ENCODE measurements at places on chromosomes 2 and 18. TPM values are rescaled to one million over a fixed set of nuclear protein-coding genes. Genes with fewer than 3 reads are reported as not detected.

AQP4 gene
- total RNA-seq: 0.75 TPM

EMX1 gene
- not detected for total RNA-seq

DNA sequence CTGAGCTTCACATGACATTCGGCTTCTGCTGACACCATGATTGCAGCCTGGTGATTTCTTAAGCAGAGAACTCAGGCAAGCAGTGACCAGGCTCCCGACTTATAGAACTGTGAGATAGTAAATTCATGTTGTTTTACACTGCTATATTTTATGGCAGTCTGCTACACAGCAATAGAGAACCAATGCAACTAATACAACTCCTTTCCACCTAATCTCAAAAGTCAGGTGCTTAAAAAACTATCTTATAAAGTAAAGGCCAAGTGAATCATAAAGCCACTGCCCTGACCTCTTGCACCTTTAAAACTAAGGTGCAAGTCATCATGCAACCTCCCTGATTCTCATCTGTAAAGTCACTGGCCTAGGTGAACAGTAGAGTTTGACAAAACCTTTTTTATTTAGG lies 95.3 kb upstream of the GLS start:
- DNase-seq: no peak

AFF3 gene
- 6.7 TPM for total RNA-seq

DNA sequence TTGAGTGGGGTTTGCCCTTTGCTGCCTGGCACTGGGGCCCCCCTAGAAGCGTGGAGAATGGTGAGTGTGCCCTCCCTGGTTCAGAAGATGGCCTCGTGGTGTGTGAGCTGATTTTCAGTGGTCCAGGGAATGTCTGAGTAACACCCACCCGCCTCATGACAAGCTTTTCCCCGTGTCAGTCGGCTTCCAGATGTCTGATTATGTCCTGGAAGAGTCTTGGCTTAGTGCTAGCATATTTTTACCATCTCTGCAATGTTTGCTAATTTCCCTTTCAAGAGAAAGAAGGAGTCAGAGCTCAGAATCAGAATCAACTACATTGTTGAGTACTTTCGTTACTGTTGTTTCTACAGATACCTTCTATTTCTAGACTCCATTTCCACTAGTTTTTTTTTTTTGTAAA lies 214.7 kb downstream of the SEPTIN10 start:
- no peak for DNase-seq

LIMS3 gene
- 6.4 TPM for total RNA-seq

DNA sequence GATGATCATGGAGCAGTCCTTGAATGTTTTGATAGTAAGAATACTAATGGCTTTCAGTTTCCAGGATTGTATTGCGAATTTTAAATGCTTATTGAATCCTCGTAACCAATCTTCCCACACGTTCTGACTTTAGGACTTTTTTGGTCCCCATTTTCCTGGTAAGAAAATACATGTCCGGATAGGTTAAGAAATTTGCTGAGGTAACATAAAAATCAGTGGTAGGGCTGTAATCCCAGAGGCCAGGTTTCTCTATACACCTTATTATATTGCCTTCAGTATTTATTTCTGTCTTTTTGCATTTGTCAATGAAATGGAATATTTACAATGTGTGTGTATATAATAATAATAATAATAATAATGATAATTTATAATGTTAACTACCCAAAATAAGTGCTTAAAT lies 603.2 kb downstream of the TMEM182 start:
- DNase-seq: no peak

DNA sequence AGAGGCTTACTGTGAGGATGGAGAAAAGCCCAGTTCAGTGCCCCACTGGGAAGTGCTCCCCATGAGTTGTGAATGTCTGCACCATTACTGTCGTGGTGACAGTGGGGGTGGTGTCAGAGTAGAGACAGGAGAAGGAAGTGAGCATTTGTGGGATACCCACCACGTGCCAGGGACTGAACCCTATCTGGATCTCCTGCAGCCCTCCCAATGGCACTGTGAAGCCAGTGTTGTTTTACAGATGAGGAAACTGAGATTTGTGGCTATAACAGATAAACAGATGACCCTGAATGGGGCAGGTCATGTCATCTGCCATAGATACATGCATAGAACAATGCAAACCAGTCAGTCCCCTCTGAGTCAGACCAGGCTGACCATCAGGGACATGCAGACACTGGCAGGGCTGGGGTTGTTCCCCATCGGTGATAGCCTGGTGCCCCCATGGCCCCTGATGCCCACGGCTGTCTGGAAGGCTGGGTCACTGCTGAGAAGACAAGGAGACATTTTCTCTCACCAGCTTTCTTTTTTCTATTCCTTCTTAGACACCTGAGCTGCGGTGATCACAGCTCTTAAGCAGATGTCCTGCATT lies 60.8 kb downstream of the EMILIN2 start:
- peak; percentile 55 for DNase-seq

DNA sequence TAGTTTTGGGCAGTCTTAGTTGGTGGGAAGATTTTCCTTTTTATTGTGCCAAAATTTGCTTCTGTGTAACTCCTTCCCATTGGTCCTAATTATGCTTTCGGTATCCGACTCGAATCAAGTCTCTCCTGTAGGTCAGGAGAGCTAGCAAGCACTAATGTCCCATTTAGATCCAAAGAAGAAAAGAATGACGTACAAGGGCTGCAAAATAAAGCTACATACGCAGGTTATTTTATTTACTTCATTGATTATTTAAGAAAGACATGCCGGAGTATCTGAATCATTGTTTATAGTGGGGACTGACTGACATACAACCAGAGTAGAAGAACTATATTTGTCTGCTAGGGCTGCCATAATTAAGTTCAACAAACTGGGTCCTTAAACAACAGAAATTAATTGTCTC lies 648.5 kb downstream of the CPS1 start:
- no peak for DNase-seq

- DNase-seq: no peak
These were observed 374.3 kb downstream of the TMX3 start for GRCh38 chr18:68340606-68341005.

DNA sequence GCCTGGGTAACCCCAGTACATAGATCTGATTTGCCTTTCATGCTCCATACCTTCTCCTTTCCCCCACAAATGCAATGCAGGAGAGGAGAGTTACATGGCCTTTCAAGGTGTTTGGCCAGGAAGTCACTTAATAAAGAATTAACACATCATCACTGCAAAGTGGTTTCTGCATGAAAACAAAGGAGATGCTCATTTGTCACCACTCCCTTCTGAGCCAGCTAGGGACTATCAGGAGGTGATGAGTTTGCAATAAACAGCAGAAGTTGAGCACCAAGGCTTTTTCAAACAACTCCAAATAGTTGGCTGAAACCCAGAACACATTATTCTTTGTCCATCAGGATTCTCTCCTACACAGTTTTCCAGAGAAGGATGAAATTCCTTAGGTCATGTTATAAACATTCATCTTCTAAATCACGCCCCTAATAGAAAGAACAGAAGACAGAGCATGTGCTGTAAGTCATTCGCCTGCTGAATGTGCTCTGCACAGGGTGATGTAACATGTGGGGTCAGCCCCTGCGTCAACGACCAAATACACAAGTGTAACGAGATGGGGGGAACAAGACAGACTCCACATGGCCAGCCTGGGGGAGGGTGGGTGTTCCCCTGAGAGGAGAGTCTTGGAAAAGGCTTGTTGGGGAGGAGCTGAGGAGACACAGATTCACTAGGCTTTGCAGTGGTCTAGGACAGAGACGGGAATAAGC lies 87.3 kb upstream of the RMDN2 start:
- no peak for DNase-seq

- no peak for DNase-seq
These were observed 2.3 kb downstream of the EML4 start for GRCh38 chr2:42171396-42171980.

IHH gene
- not detected for total RNA-seq

DNA sequence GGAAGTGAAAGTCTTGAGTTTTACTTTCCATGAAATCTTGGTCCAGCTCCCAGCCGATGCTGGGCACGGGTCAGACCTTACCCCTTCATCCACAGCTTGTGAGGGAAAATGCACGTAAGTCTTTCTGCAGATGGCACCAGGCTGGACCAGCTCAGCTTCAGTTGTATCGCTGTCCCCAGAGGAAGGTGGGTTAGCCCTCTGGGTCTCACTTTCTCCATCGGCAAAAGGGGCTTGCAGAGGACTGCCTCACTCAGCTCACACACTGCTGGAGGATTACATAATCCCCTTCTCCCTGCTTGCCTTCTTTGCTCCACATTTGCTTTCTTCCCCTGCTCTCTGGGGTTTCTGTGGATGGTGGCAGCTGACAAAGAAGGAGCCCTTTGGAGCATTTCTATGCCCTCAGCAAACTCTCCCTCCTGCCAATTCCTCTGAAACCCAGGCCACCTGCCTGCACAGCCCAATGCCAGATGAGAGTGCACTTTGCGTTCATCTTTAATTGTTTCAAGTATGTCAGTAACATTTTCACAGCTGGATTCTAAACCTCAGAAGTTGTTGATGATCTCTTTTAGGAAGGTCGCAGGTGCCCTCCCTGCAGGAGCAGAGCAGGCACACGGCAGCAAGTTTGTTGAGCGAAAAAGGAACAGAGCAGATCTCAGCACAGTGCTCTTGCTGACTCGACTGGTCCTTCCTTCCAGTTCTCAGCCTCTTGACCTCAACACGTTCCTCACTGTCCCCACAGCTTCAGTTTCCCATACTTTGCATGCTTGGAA lies 155.6 kb upstream of the GLI2 start:
- no peak for DNase-seq

DNA sequence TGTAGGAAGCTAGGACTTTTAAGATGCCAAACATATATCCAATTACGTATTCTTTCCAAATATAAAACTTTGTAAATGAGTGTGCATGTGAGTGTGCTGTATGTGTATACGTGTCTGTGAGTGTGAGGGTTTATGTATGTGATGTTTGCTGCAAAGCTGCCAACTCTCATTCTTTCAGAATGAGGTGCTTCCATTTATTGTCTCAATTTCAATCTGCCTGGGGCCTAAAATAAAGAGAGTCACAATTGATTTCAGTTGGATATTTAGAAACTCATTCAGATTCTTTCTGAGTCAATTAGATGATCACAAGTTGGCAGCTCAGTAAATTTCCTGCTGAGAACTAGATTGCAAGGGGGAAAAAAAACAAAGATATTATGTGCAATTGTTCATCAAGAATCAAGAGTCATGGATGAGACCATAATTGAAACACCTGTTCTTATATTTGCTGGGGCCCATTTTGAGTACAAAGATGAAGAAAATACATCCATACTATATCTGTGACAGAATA lies 621.2 kb upstream of the ACVR2A start:
- no peak for DNase-seq

- DNase-seq: no peak
These were observed 8.0 kb upstream of the COL3A1 start for GRCh38 chr2:188966079-188966571.

GRCh38 chr2:51695531-51695930 lies 663.6 kb upstream of the NRXN1 start:
- no peak for DNase-seq

GRCh38 chr2:118089139-118089800 lies 999 bp downstream of the INSIG2 start:
- DNase-seq: no peak

- no peak for DNase-seq
These were observed 221.3 kb downstream of the BCL2 start for GRCh38 chr18:63098018-63098981.

GRCh38 chr2:72289283-72289682 lies 141.6 kb upstream of the CYP26B1 start:
- no peak for DNase-seq

DNA sequence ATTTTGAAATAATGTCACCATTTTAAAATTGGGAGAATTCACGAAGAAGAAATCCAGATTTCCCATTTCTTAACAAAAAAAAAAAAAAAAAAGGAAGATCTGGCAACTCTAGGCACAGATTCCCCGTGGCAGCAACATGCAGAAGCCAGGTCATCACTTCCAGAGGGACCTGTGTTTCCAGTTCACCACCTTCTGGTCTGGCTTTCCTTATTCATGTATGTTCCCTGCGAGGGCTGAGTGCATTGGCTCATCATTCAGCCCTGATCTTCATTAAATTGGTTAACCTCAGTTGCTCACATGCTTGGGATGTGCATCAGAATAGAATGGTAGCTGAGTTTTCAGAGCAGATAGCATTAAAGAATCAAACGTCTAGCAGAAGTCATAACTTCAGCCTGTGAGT lies 25.0 kb upstream of the MAP3K20 start:
- DNase-seq: no peak

EVA1A gene
- total RNA-seq: 2.7 TPM

MEP1B gene
- 0.13 TPM for total RNA-seq

CNRIP1 gene
- 10.1 TPM for total RNA-seq

SMYD1 gene
- total RNA-seq: 295 TPM

- DNase-seq: no peak
These were observed 194.1 kb downstream of the SS18 start for GRCh38 chr18:25896178-25896780.

DNA sequence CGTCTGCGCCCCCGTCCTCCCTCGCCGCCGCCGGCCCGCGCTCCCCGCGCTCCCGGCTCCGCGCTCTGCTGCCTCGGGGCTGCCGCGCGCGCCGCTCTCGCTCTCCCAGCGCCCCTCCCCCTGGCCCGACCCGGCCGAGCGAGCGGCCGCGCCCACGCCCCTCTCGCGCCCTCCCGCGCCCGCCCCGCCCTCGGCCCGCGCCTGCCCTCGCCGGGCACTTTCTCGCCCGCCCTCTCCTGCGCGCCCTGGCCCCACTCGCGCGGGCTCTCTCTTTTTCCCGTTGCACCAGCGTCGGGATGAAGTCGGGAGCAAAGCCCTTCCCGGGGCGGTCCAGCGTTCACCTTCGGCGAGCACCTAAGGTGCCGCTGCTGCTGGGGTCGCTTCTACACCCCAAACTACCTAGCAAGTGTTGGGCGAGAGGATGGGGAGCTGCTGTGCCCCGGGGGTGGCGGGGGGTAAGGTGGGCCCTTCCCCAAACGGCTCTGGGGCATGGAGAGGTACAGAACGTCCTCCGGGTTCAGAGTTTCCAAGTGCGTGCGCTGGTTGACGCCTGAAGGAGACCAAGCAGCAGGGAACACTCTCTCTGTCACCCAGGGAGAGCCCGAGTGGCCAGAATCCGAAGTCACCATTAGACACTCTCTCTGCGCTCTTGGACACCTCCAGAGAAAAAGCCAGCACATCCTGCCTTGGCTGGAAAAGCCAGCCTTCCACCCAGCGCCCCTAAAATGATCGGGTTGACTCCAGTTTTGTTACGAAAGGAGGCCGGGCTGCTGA lies at the start of gene COLEC12:
Gene COLEC12, minus strand, starts transcription at position 70 of the 774 bp plus-strand sequence. CDS start 187 bp downstream, outside the sequence.
- no peak for DNase-seq

- no peak for DNase-seq
These were observed 84.5 kb upstream of the TAF1B start for GRCh38 chr2:9758741-9759140.

MAPRE2 gene
- total RNA-seq: 164 TPM

SRD5A2 gene
- not detected for total RNA-seq

DNA sequence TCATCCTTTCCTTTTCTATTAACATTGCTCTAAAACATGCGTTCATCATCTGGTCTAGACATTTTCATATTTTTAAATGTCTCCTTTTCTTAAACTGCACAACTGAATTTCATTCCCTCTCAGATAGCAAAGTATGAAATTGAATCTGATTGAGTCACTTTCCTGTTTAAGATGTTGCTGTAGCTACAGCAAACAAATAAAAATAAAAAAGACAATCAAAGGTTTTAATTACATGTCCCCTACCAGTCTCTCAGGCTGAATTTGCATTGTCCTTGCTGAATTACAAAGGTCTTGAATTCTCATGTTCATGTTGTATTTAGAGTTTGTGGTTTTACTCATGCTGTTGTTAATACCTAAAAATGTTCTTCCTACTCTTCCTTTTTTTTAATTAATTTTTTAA lies 537.9 kb upstream of the LRATD1 start:
- DNase-seq: no peak

- DNase-seq: no peak
These were observed 124.2 kb downstream of the GALR1 start for GRCh38 chr18:77373730-77374445.

Data from cardiac septum (tissue), 1 donor.